ENCODE measurements at places on chromosomes 5 and 9.

GRCh38 chr5:180353048-180353979, at the start of gene GFPT2:
GFPT2 (minus strand) TSS chr5:180353336; CDS start chr5:180353217, 119 bp downstream.
- DNase-seq: no peak

DNA sequence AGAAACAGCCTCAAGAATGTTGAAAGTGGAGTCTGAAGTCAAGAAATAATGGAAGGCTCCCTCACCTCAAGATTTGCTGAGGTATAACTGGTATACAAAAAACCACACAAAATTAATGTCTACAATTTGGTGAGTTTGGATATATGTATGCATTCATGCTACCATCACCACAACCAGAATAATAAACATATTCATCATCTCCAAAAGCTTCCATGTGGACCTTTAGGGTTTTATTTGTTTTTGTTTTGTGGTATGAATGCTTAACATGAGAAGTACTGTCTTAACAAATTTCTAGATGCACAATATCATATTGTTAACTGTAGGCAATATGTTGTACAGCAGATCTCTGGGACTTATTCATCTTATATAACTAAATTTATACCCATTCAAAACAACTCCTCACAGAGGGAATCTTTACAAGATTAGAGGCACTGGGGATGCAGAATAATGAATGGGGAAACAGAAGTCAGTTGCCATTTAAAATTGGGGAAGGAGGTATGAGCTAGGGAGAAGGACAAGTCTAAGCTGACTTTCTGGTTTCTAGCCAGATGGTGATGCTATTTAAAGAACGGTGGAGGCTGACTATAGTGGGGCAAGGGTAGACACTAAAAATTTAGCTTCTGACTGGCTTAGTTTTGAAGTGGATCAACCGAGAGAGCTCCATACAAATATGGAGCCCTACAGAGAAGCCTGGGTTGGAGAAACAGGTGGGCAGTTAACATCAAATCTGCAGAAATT, 213.9 kb downstream of the BNC2 start:
- no peak for DNase-seq

DNA sequence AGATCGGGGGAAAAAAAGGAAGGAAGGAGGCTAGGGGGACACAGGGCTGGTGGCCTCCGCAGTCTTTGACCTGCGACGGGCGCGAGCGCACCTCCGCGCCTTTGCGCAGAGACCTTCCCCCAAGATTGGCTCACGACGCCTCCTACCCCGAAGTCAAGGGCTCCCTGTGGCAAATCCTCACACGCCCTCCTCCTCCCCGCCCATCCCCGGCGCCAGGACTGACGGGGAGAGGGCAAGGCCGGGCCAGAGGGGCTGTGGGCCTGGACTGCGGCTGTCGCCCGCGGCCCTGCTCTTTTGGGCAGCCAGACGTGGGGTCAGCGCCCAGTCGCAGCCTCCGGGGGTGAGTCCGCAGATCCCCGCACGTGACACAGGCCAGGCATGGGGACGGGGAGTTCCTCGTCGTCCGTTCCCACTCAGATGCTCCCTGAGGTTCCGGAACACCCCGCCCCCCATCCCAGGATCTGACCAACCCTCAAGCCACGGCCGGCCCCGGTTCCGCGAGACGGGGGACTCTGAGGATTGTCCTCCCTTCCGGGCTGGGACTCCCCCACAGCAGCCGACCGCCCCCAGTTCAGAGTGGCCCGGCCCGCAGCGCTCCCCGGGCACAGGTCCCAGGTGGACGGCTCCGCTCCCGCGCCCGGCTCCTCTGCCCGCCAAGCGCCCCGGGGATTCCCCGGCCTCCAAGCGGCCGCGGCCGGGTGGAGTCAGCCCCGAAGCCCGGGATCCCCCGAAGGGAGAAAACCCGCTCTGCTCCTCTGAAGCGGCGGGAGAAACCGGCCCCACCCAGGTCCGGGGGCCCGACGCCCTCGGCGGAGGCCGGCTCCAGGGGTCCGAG, 543 bp upstream of the ANKRD33B start:
- DNase-seq: no peak

DNA sequence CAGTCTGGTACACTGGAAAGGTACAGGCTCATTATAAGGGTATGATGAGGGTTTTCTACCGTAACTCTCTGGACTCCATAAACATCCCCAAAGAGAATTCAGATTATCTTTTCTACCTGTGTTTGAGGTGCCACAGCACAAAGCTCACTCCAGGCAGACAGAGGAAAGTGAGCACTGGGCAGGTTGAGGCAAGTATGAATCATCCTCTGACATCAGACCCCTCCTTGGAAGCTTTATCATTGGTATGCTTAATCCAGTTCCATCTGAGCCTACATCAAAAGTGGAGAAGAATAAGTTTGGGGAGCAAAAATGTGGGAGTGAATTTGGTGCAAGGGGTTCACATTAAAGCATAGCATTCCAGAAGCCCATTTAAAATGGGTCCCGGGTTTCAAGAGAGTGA, 21.7 kb downstream of the C9orf152 start:
- no peak for DNase-seq
